ENCODE measurements at places on chromosomes 11 and 22. TPM values are rescaled to one million over a fixed set of nuclear protein-coding genes. Genes with fewer than 3 reads are reported as not detected.

The GNAZ gene
- total RNA-seq = 0.96 TPM

The PNPLA3 gene
- 10.8 TPM for total RNA-seq

The OR6T1 gene
- not detected for total RNA-seq

The NXPE2 gene
- total RNA-seq = 0.11 TPM

The VPS37C gene
- total RNA-seq = 13.5 TPM

The PTDSS2 gene
- total RNA-seq = 40.3 TPM

The BDNF gene
- total RNA-seq = 24.4 TPM

The BTG4 gene
- total RNA-seq = 0.55 TPM

The MPPED2 gene
- total RNA-seq = 1.6 TPM

The ROBO4 gene
- 0.25 TPM for total RNA-seq
